H1 (cell line): ENCODE measurements at places on chromosomes 7 and 10. TPM values are rescaled to one million over a fixed set of nuclear protein-coding genes. Genes with fewer than 3 reads are reported as not detected.

- H3K27me3 ChIP-seq: peaks cover 49% of the 10 kb centered on the region
- DNase-seq: no peak
- peaks cover 3% of the 10 kb centered on the region; the same call in 1 of the 2 replicates for H3K4me1 ChIP-seq
- no peak overlapping the region for H3K27ac ChIP-seq
- no peak overlapping the region for H3K4me3 ChIP-seq
Measured at GRCh38 chr10:98039690-98040381, 9.4 kb upstream of the CRTAC1 start.

DNA sequence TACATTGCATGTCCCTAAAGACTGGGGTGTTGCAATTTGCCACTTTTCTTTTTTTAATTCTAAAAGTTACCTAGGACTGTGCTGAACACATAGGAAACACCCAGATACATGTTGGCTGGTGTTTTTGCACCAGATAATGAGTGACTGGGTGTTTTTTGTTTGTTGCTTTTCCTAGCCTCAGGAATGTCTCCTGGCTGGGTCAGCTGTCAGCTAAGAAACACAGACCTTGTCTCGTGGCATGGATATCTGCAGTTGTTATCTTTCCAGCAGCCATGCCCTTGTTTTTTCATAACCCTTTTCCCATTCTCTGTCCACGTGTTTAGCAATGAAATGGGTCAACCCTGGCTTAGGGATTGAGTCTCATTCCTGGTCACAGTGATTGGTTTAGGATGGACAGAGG, 433.9 kb upstream of the ZMIZ1 start:
- no peaks in the 10 kb centered on the region for H3K36me3 ChIP-seq
- H3K27me3 ChIP-seq: no peaks in the 10 kb centered on the region
- DNase-seq: no peak
- no peaks in the 10 kb centered on the region for H3K4me1 ChIP-seq

DNA sequence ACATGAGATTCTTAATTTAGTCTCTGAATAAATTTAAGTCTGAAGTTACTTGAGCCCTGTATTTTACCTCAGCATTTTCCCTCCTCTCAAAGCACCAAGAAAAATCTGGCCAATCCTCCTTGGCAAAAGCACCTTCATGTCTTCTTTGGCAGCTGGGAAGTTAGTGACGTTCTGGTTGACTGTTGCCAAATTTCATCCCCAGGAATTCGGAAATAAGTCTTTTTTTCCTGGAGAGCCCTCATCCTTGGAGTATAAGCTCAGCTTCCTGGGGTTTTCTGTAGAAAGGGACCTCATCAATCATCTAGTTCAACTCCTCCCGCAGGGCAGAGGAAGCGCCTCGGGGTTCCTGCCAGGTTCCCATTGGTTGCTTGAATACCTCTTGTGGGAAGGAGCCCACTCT, 377.6 kb downstream of the PHTF2 start:
- no peaks in the 10 kb centered on the region for H3K27me3 ChIP-seq
- no peak for DNase-seq
- H3K4me3 ChIP-seq: no peak overlapping the region

DNA sequence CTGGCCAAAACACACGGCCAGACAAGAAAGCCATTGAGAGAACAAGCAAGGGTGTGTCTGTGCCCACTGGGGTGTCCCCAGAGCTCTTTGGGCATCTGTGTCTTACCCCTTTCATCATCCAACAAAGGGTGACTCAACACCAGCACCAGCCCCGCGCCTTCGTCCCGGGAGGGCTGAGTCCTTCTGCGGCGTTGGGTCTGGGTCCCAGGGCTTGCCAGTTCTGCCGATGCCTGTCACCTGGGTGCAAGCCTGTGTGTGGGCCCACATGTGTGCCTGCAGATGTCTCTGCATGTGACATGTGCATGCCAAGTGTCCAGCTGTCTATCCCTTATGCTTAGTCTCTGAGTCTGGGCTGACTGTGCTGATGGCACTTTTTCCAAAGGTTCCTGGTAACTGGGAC, 24.4 kb upstream of the ELN start:
- H3K27me3 ChIP-seq: no peaks in the 10 kb centered on the region
- H3K36me3 ChIP-seq: no peaks in the 10 kb centered on the region
- H3K4me3 ChIP-seq: no peak overlapping the region

DNA sequence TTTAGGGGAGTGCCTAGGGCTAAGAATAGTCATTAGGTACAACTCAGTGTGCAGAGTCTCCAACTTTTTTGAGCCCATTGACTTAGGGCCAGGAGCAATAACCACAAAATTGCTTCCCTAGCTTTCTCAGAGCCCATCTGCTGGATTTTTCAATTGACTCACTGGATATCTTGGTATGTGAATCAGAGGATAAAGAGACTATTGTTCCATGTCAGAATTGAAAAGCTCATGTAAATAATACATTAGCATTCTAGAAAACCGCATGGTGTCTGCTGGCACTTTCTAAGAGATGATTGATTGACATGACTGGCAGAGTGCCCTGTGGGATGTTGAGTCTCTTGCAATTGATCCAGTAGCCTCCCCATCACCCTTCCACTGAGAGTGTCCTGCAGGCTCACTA, 246.2 kb downstream of the CCDC7 start:
- H3K27me3 ChIP-seq: no peaks in the 10 kb centered on the region
- H3K4me3 ChIP-seq: no peak overlapping the region

Gene ITPRID1
- 0.13 and 0.47 TPM in 2 replicates for total RNA-seq

DNA sequence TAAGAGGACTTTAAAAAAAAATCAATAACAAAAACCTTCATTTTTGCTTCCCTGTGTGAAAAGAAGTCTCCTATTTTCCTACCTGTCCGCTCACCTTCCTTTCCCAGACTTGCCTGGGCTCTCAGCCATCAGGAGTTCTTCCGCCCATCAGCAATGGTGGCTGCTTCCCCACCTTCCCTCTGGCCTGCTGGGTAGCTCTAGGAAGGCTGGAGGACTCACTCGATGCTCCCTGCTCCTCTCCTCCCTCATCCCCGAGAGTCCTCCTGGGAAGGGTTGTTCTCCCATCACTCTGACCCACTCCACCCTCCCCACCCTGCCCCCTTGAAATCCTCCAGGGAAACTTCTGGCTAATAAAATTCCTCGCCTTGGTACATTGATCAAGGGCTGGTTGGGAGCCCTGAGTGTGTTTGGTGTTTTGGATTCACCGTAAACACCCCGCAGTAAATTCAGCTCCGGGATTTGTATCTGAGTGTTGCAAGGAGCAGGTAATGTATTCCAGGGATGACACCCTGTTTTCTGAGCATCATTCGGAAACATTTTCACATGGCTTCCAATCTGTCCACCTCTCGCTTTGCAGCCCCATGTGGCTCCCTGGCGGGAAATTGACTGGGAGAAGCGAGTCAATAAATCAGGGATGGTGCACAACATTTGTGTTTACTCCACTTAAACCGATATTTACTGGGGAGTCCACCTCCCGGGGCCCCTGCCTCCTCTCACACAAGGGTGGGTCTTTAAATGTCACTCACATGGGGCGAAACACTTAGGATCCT, 126.4 kb upstream of the SDK1 start:
- DNase-seq: no peak
- H3K27ac ChIP-seq: no peak overlapping the region
- H3K36me3 ChIP-seq: no peaks in the 10 kb centered on the region
- no peaks in the 10 kb centered on the region for H3K27me3 ChIP-seq

GRCh38 chr7:129665013-129665401, 53.5 kb downstream of the NRF1 start:
- H3K36me3 ChIP-seq: peaks cover 27% of the 10 kb centered on the region

Gene MGAM2
- total RNA-seq: not detected in 2 replicates

DNA sequence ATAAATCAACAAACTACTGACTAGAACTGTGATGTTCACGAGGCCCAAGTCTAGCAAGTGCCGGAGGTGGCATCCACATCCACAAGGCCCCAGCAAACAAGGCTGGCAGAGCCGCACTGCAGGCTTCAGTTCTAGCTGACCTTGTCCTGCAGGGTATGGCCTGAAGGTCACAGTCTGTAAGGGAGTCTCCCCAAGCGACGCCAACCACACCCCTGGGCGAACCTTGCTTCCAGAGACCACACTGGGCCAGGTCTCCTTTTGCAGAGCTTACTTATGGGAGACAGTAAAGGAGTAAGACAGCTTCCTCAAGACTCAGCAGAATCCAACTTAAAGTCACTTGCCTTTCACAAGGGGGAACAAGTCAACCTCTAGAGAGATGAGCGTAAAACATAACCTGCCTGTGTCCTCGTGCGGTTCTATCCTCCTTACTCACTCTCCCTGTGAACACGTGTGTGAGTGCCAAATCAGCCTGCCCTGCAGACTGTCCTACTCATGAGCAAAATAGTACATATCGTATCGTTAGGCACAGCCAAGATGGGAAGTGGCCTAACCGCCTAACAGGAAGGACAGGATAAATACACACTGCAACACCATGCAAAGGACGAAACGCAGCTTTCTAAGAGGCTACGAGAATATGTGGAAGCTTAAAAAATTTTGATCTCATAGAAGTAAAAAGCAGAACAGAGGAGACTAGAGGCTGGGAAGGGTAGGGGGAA, 22.7 kb downstream of the FAM53B start:
- no peaks in the 10 kb centered on the region for H3K36me3 ChIP-seq
- H3K27ac ChIP-seq: no peak overlapping the region
- no peaks in the 10 kb centered on the region for H3K4me1 ChIP-seq
- DNase-seq: no peak
- no peaks in the 10 kb centered on the region for H3K27me3 ChIP-seq
- H3K4me3 ChIP-seq: no peak overlapping the region

DNA sequence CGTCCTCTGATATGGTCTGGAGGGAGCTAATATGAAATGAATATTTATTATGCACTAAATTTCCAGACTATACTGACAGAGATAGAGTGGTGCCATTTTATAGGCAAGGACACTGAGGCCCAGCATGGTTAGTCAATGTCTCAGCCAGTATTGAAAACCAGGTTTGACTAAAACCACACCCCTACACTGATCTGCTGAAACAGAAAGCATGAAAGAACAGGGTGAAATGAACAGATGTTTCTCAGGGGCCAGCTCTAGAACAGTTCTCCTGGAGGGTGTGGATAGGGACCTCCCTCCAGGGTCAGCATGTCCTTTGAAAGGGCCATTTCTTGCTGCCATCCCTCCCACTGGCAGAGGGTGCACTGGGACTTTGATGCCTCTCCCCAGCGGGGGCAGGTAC, 700.5 kb downstream of the GRID1 start:
- H3K4me1 ChIP-seq: peaks cover 8% of the 10 kb centered on the region; the same call in 1 of the 2 replicates
- no peak overlapping the region for H3K27ac ChIP-seq
- no peak for DNase-seq
- no peak overlapping the region for H3K4me3 ChIP-seq

Gene WDFY4
- total RNA-seq: not detected in 2 replicates

Gene EN2
- total RNA-seq: not detected in 2 replicates

DNA sequence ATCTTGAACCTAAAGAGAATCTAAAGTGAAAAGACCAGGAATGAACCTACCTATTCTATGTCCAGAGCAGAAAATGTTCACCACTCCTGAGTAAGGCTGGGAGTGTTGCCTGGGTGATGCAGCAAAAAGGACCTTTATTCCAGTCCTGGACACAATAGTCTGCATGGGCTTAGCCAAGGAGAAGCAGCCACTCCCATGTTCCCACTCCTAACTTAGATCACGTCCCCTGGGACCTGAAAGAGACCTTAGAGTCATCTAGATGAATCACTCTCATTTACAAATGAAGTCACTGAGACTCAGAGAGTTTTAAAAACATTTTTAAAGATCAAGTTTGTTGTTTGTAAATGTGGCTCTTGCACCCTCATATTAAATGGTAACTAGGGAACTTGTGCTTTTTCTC, 763.4 kb downstream of the KCNMA1 start:
- no peaks in the 10 kb centered on the region for H3K4me1 ChIP-seq
- H3K27me3 ChIP-seq: no peaks in the 10 kb centered on the region
- no peaks in the 10 kb centered on the region for H3K36me3 ChIP-seq
- no peak overlapping the region for H3K4me3 ChIP-seq

Gene DLX5
- not detected in 2 replicates for total RNA-seq
